Bronchial epithelial cell (primary cell): ENCODE measurements at places on chromosomes 2 and 18. TPM values are rescaled to one million over a fixed set of nuclear protein-coding genes. Genes with fewer than 3 reads are reported as not detected.

DNA sequence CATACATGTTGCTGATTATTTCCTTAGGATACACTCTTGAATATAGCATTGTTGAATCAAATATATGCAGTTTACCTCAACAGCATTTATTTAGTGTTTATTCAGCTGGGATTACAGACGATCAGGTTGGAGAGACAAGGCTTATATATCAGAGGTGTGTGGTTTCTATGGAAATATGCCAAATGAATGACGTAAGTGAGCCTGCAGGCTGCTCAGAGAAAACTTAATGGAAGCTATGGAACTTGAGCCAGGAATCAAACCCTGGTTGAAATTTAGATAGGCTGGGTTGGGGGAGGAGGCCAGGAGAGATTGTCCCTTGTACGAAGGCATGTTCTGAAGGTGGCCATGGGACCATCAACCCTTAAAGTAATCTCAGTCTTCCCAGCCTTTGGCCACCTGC lies 79.5 kb downstream of the INPP4A start:
- DNase-seq, result peak; percentile 72

Gene THUMPD2
- 8.8 and 10.3 TPM in 2 replicates for total RNA-seq

- DNase-seq, result no peak
These were observed 29.0 kb upstream of the SCYGR1 start for GRCh38 chr2:227416701-227417100.

DNA sequence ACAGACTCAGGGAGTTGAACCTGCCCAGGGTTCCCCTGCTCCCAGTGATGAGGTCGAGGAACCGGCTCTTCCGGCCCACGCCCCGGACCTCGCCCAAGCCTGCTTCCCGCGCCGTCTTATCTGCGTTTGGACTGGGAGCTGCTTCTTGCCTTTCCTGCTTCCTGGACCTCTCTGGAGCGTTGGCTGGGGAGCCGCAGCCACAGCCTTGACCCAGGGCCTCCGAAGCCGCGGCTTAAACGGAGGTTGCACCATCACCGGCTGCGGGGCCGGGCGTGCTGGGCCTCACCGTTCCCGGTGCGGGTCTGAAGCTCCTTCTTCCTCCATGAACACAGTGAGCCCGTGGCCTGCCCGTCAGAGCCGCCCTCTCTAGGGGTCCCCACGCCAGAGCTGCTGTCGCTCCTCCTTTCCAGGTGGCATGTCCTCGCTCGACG lies 13.3 kb downstream of the NTSR2 start:
- DNase-seq, result no peak

GRCh38 chr2:217436386-217436785 lies 566.4 kb downstream of the TNS1 start:
- DNase-seq, result no peak

Gene DHRS9
- total RNA-seq, result 5.8 and 19.1 TPM in 2 replicates

Gene GTF2A1L
- 0.26 TPM in 1 of 2 replicates, not detected in the other for total RNA-seq

Gene MBP
- 21.3 and 26.6 TPM in 2 replicates for total RNA-seq

DNA sequence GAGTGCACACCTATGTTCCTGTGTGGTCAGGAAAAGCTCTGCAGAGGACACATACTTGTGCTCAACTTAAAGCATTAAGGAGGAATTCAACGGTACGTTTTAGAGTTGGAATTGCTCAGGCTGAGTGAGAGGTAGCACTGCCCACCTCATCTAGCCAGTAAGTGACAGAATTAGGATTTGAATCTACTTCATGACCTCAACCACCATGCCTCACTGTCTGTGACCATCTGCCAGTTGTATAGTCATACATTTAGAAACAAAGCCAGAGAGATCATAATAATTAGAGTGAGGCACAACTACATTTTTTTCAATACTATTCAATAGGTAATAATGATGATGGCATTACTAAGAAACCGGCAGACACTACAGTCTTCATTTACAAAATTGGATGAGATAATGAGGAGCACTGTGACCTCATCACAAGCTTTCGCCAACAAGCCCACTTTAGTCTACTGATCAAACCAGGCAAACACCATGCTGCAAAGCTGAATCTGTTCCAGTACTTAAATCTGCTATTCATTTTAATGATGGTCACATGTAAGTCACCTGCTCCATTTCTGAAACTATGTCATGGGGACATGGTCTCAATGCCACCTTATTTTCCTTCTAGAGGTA lies 1018.4 kb downstream of the TMEM182 start:
- DNase-seq, result no peak

Gene CCT7
- total RNA-seq, result 260 and 362 TPM in 2 replicates

DNA sequence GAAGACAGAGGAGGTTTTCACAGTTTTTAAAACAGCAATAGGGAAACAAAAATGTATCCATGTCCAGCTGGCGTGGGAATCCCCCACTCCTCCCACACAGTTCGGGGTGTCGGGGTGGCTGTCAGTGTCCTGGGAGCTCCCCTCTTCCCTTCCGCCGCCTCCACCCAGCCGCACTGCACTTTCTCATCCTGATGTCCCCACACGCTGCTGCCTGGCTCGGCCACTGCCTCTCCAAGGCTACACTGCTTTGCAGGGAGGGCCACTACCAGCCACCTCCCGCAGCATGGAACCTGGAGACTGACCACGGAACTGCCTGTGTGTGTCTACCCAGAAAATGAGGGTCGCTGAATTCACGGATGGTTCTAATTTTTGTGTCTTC lies 138.7 kb upstream of the CTDP1 start:
- DNase-seq, result no peak

Gene DUSP11
- total RNA-seq, result 28.4 and 35.2 TPM in 2 replicates

Gene MAT2A
- total RNA-seq, result 81.9 and 103 TPM in 2 replicates

Gene FAM237A
- not detected in 2 replicates for total RNA-seq

DNA sequence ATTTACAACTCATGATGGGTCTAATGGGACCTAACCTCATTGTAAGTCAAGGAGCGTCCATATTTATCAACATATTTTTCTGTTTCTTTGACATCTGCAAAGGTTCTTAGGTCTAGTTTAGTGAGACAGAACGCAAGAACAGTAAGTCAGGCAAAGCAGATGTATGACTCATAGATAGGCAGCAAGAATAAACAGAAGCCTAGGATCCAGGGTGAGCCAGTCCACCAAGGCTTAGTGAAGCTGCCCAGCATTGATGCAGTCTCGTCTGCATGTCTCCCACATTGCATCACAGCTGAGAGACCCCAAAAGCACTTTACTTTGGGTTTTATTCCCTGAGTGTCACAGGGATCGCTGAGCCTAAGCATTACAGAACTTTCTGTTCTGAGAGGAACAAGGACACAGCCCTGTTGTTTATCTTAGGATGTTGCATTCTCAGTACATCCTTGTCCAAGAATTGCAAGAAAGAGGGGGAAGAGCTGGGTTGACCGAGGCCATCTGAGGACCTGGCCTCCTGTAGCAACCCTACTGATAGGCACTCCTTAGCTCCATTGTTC lies 29.6 kb upstream of the TMEM177 start:
- DNase-seq, result peak; percentile 66

Gene TRIM43
- total RNA-seq, result under 0.01 TPM in 1 of 2 replicates, not detected in the other

DNA sequence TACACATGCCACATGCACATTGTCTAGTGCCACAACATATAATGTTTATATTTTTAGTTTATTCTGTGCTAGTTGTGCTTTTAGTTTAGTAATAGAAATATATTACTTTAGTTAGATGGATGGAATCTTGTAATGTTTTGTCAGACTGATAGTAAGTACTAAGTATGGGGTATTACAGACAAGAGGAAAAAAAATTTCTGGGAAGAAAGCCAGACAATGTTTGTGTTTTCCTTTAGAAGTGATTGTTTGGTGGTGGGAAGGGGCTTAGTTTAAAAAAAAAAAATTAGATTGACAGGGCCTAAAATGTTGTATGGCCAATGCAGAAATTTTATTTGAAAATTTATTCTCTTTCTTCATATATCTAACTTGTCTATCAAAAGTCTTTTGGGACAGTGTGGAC lies 37.8 kb downstream of the ACVR2A start:
- DNase-seq, result no peak

DNA sequence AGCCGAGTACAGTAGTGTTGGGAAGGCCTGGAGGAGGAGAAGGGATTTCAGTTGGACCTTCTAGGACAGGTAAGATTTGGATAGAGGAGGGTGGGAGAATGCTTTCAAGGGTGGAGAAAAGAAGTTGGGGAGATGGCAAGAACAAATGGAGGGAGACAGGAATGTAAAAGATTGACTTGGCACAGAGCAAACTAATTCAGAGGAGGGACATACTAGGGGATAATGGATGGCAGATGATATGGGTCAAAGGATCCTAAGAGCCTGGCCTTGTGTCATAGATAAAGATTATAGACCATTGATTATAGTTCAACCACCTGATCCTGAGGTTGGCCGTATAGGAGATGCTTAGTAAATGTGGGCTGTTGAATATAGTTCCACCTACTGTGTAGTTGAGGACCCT lies 12.4 kb downstream of the WDR43 start:
- no peak for DNase-seq

Gene ASPRV1
- total RNA-seq, result 0.26 and 0.38 TPM in 2 replicates

DNA sequence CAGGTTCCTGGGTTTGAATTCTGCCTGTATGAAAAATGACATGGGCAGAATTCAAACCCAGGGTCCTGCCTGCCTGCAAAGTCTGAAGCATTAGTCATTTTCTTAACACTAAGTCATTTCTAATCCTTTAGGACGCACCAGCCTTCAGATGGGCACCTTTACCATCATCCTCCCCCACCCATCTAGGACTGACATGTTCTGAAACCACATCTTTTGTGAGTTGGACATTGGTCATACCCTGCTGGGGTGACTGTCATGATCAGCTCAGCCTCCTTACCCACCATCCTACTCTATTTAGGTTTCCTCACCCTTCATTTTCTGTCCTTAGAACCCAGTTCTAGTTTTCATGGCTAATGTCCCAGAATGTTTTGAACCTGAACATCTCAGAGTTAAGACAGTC lies 104.9 kb downstream of the TRIB2 start:
- peak; percentile 32 for DNase-seq
